OCI-M1 (cell line): ENCODE measurements at places on chromosomes 5 and 9.

DNA sequence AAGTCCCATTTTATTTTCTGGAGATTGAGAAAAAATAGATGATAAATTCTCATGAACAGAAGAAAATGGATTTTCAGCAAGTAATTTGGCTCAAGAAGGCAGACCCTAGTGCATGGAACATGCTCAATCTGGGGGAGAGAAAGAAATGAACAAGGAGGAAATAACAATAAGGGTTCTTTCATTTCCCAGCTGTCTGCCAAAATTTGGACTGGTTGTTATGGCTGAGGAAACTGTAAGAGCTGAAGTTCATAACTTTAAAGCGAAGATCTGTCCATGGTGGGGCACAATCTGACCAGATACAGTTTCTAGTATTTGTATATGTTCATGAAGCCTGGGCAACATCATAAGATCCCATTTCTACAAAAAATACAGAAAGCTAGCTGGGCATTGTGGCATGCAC lies 1386.5 kb upstream of the DMAC1 start:
- peak; percentile 85 for DNase-seq

DNA sequence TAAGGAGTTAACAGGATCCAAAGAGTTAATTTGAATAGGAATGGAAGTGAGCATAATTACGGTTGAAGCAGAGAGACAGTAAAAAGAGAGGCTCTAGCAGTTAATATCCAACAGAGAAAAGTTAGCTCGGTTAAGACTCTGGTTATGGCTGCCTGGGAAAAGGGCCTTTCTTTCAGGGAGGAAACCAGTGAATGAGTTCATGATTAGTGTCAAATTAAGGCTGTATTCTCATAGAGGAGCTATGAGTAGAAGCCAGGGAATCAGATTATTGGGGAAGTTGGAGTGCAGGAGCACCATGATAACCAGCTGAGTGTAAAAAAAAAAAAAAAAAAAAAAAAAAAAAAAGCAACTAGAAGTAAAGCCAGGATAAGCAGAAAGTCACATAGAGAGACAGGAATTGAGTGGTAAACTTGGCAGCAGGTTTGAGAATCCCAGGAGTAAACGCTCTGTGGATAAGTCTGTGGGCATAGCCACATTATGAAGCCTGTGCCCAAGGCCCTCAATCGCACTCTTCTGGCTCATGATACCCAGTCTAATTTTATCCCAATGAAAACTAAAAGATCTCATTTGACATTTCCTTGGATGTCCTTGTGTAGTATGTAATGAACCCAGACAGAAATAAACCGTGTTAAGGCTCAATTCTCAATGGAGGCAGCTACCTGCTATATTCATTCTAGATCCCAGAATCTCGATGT lies 372.6 kb upstream of the MPDZ start:
- no peak for DNase-seq

DNA sequence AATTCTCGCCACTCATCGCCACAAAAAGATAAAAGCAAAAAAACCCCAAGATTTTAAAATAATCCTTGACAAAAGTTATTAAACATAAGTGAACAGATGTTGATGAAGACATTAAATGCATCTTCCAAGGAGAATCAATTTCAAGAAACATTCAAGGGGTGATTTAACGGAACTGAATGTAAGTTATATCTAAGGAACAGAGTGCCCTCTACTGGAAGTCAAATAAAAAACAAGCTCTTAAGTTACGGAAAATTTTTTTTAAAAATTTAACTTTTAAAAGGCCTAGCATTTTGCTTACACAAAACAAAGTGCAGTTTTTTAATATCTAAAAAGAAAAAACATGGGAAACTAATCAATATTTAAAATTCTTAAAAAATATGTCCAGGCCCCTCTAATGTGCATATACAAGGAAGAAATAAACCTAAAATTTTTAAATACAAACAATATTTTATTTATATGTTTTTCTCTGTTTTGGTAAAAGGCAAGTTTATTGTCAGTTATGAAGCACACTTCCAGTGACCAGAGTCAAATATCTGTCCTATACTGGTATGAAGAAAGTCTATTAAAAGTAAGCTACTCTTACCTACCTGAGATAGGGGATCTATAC lies 28.0 kb downstream of the TEX10 start:
- peak; percentile 32 for DNase-seq

DNA sequence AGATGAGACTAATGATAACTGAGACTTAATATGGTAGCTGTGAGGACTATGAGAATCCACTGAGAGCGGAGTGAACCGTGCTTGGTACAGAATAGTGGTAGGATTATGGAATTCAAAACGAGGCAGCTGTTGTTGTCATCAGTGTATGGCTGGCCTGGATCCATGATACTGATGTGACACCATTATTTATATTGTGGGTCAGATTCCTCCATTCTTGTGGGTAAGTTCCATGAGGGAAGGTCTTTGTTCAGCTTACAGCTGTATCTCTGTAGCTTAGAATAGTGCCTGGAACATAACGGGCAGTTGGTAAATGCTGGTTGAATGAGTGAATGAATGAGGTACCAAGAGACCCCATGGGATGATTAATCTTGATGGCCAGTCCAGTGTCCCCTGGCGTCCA lies 61.8 kb downstream of the ACER2 start:
- DNase-seq = no peak

DNA sequence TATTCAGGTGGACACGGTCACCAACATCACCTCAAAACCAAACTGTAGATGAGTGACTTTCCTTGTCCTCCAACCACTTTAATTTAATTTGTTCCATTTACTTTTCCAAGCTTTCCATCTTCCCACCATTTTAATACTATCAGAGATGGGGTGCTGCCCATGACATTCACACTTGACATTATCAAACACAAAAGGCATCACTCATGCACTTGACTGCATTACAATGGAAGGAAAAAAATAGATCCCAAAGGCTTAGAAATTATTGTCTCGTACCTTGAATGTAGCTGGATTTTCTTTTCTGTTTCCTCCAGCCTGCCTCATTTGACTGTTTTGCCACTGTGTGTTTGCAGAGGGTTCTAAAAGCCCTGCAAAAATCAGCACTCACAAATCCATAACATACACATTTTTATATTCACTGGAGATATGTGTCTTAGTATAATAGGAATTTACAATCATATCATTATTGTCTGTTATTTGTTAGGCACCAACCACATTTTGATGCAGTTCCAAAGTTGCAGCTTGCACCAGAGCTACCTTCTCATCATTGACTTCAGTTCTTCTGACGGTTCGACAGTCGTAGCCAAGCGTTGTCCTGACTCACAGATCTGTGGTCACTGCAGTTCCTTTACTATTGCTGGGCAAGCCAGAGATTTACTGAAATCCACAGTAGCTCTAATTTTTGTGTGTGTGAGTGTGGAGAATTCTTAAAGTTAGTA lies 712.3 kb upstream of the WWC1 start:
- no peak for DNase-seq

GRCh38 chr5:106290841-106291240 lies 1379.9 kb downstream of the EFNA5 start:
- DNase-seq = no peak

- no peak for DNase-seq
These were observed 10.1 kb upstream of the NRARP start for GRCh38 chr9:137311986-137312851.
